Activated T-helper 1 cell treated with anti-CD3 and anti-CD28 coated beads, Interleukin-12 subunit alpha, Interleukin-12 subunit beta, Interleukin-2, Interleukin-4 antibody, amounts not matched to agents 30 ng/mL and 10 ng/mL and 1 ng/mL, durations not matched to agents 14 hours and 24 hours and 36 hours (primary cell): ENCODE measurements at places on chromosomes 13 and 19. TPM values are rescaled to one million over a fixed set of nuclear protein-coding genes. Genes with fewer than 3 reads are reported as not detected.

Gene ADM5
- total RNA-seq = 6.0 and 6.9 TPM in 2 replicates

Gene PVR
- 19.3 and 20.6 TPM in 2 replicates for total RNA-seq

Gene CYP2S1
- 0.60 and 0.73 TPM in 2 replicates for total RNA-seq

Gene SIN3B
- 44.6 and 45.1 TPM in 2 replicates for total RNA-seq

Gene ZNF682
- total RNA-seq = 6.1 and 6.2 TPM in 2 replicates

Gene METTL21C
- not detected in 2 replicates for total RNA-seq

Gene ZIC5
- not detected in 2 replicates for total RNA-seq

Gene SLC25A41
- total RNA-seq = 0.24 and 0.31 TPM in 2 replicates

Gene ZNF442
- 0.39 and 0.47 TPM in 2 replicates for total RNA-seq

Gene RFPL4AL1
- total RNA-seq = not detected in 2 replicates

Gene ZNF154
- total RNA-seq = 4.6 and 4.7 TPM in 2 replicates

Gene ZNF575
- 1.4 and 2.6 TPM in 2 replicates for total RNA-seq

Gene PRRG2
- 0.59 and 1.2 TPM in 2 replicates for total RNA-seq

Gene FARSA
- 217 and 220 TPM in 2 replicates for total RNA-seq

Gene ACTN4
- total RNA-seq = 281 and 287 TPM in 2 replicates

Gene ZNF20
- 2.8 and 3.5 TPM in 2 replicates for total RNA-seq

Gene CALR
- 913 and 933 TPM in 2 replicates for total RNA-seq

Gene TGDS
- total RNA-seq = 29.7 TPM in 2 replicates

Gene ALDH16A1
- total RNA-seq = 23.1 and 24.5 TPM in 2 replicates

Gene CRB3
- total RNA-seq = 0.29 and 0.39 TPM in 2 replicates

Gene NAT14
- 23.1 and 26.1 TPM in 2 replicates for total RNA-seq

Gene TMEM221
- not detected in 2 replicates for total RNA-seq

Gene OSCAR
- 0.27 TPM in 1 of 2 replicates, not detected in the other for total RNA-seq

Gene ZNF91
- 20.5 and 22.4 TPM in 2 replicates for total RNA-seq

Gene ZSWIM4
- total RNA-seq = 7.6 and 7.9 TPM in 2 replicates

Gene TTC9B
- not detected in 2 replicates for total RNA-seq

Gene ERICH6B
- total RNA-seq = not detected in 2 replicates

Gene PABPC3
- 0.34 TPM in 2 replicates for total RNA-seq

Gene LILRA1
- total RNA-seq = not detected in 2 replicates

Gene GJB6
- 0.76 and 0.99 TPM in 2 replicates for total RNA-seq

Gene GRIN2D
- total RNA-seq = 0.16 and 0.17 TPM in 2 replicates

Gene SIGLEC8
- 0.10 and 0.13 TPM in 2 replicates for total RNA-seq

Gene DZIP1
- total RNA-seq = 0.07 and 0.49 TPM in 2 replicates

Gene NLRP11
- total RNA-seq = not detected in 2 replicates

Gene F10
- total RNA-seq = not detected in 2 replicates

Gene BEST2
- total RNA-seq = 0.12 TPM in 1 of 2 replicates, not detected in the other

Gene NANOS3
- total RNA-seq = 1.5 and 3.1 TPM in 2 replicates

Gene CASP14
- not detected in 2 replicates for total RNA-seq

Gene PRTN3
- total RNA-seq = not detected in 2 replicates

Gene PEPD
- total RNA-seq = 14.0 and 15.0 TPM in 2 replicates

Gene LHB
- not detected in 2 replicates for total RNA-seq

Gene SOHLH2
- total RNA-seq = not detected in 2 replicates

Gene LMTK3
- 2.0 and 3.1 TPM in 2 replicates for total RNA-seq

Gene CTXN1
- total RNA-seq = 1.9 and 2.6 TPM in 2 replicates

Gene MIDN
- 87.6 and 91.6 TPM in 2 replicates for total RNA-seq

Gene GPC6
- total RNA-seq = not detected in 2 replicates

Gene ETV2
- 0.98 and 1.0 TPM in 2 replicates for total RNA-seq

Gene ZFP30
- total RNA-seq = 9.6 and 10.1 TPM in 2 replicates

Gene CEACAM4
- not detected in 2 replicates for total RNA-seq

Gene CBARP
- total RNA-seq = 1.5 and 1.8 TPM in 2 replicates

Gene MYADM
- total RNA-seq = 58.8 and 63.1 TPM in 2 replicates

Gene KIR2DL1
- total RNA-seq = not detected in 2 replicates

Gene NOVA2
- not detected in 2 replicates for total RNA-seq

Gene LIM2
- total RNA-seq = not detected in 2 replicates

Gene CFAP97D2
- total RNA-seq = not detected in 2 replicates

Gene CCDC70
- total RNA-seq = not detected in 2 replicates
